ENCODE measurements at places on chromosomes 16 and 17. TPM values are rescaled to one million over a fixed set of nuclear protein-coding genes. Genes with fewer than 3 reads are reported as not detected.

TNFSF13 gene
- total RNA-seq = 4.0 TPM

SHBG gene
- 1.2 TPM for total RNA-seq

TOB1 gene
- total RNA-seq = 25.9 TPM

MYH4 gene
- total RNA-seq = not detected

PHKB gene
- 87.4 TPM for total RNA-seq

RDM1 gene
- total RNA-seq = 9.7 TPM

TEX14 gene
- not detected for total RNA-seq

SPATA22 gene
- not detected for total RNA-seq

MMP28 gene
- total RNA-seq = not detected

TBC1D16 gene
- total RNA-seq = 1.9 TPM

GRCh38 chr16:53297477-53297876 is 136.8 kb upstream of the RBL2 start:
- H3K4me1 ChIP-seq = no peaks in the 10 kb centered on the region
- peaks cover 65% of the 10 kb centered on the region for H3K36me3 ChIP-seq
- no peaks in the 10 kb centered on the region for H3K27me3 ChIP-seq
- DNase-seq = no peak
- no peak overlapping the region for H3K4me3 ChIP-seq
- H3K27ac ChIP-seq = no peak overlapping the region

GRCh38 chr17:7293816-7294613 is 424 bp downstream of the YBX2 start:
- no peak overlapping the region for H3K4me3 ChIP-seq
- H3K36me3 ChIP-seq = no peaks in the 10 kb centered on the region
- no peak overlapping the region for H3K27ac ChIP-seq

DNA sequence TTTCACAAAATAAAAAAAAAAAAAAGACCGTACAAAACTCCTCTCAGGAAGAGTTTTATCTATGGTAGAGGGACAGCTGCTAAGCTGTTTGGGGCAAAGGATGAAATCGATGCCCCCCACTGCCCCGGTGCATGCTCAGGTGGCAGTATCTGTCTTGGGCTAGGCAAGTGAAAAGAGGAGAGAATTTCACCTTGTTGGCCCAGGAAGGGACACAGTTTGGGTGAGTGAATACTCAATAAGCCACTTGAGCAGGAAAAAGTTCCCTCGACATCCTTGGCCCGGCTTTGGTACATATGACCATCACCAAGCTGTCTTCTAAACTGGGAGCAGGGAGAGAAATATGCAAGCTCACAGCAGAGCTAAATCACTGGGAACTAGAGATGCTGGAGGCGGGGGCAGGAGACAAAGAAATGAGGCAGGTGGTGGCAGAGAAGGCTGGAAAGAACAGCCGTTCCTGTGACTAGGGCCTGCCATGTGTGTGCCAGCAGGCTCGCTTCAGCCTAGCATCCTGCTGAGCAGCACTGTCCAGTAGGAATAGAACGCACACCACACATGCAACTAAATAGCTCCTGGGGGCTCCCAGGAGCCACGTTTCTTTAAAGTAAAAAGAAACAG is 8.2 kb upstream of the EIF1 start:
- H3K27ac ChIP-seq = no peak overlapping the region
- no peak overlapping the region for H3K4me3 ChIP-seq
- no peaks in the 10 kb centered on the region for H3K36me3 ChIP-seq
- H3K27me3 ChIP-seq = no peaks in the 10 kb centered on the region
- peaks cover 10% of the 10 kb centered on the region for H3K4me1 ChIP-seq

DNA sequence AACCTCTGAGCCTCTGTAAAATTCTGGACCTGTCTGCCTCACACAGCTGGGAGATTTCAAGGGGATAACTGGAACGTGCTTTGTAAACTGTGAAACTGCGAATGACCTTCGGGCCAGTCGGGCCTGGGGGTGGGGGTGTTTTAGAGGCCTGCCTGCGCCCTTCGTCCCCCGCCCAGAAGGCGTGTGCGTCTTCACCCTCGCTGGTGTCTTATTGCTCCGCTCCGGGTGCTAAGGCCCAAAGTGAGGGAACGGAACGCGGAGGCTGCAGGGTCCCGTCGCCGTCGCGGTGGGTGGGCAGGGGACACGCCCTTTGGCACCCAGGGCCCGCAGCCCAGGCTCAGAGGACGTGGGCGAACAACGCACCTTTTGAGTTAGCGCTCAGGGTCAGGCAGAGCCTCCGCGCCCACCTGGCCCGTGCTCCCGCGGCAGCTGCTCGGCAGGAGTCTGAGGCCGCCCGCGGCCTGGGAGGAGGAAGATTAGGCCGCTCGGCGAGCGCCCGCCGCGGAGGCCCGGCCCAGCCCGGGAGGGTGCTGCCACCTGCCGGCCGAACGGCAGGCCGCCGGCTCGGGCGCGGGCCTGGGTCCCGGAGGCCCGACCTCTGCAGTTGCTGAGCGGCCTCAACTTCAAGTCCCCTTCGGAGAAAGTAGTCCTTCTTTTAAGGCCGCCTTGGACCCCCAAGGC is 29.7 kb downstream of the DCAKD start:
- peak overlapping the region; percentile 65 for H3K27ac ChIP-seq
- peak overlapping the region; percentile 35 for H3K4me3 ChIP-seq
- no peaks in the 10 kb centered on the region for H3K36me3 ChIP-seq
- DNase-seq = peak; percentile 87

DNA sequence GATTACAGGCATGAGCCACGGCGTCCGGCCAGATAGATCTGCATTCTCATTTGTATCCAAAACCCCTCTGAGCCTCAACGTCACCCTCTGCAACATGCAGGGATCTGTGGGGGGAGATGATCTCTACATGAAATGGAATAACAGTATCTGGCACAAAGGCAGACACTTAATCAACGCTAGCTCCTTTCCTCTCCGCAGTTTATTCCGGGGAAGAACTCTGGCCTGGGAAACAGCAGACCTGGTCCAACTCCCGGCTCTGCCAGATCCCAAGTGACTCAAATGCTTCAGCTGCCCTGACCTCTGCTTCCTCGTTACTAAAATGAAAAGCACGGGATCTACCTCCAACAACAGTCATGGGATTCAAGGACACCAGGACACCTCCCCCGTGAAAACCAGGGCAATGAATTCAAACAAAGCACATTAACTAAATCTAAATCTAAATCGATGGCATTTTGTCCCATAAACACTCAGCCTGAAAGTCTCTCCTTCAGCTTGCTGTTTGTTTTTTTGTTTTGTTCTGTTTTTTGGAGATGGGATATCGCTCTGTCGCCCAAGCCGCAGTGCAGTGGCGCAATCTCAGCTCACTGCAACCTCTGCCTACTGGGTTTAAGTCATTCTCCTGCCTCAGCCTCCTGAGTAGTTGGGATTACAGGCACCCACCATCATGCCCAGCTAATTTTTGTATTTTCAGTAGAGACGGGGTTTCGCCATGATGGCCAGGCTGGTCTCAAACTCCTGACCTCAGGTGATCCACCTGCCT is 78.2 kb downstream of the NXN start:
- no peak overlapping the region for H3K4me3 ChIP-seq
- H3K27ac ChIP-seq = no peak overlapping the region
- no peaks in the 10 kb centered on the region for H3K27me3 ChIP-seq
- no peak for DNase-seq
- no peaks in the 10 kb centered on the region for H3K36me3 ChIP-seq
- no peaks in the 10 kb centered on the region for H3K4me1 ChIP-seq

GRCh38 chr17:50388728-50389127 is 8.6 kb downstream of the LRRC59 start:
- no peak overlapping the region for H3K4me3 ChIP-seq
- H3K4me1 ChIP-seq = peaks cover 24% of the 10 kb centered on the region
- H3K27me3 ChIP-seq = no peaks in the 10 kb centered on the region
- DNase-seq = no peak
- no peak overlapping the region for H3K27ac ChIP-seq

- H3K36me3 ChIP-seq = peaks cover 34% of the 10 kb centered on the region
- no peak for DNase-seq
- H3K27ac ChIP-seq = no peak overlapping the region
- no peaks in the 10 kb centered on the region for H3K27me3 ChIP-seq
- no peak overlapping the region for H3K4me3 ChIP-seq
Measured at GRCh38 chr17:67110619-67111018, 66.3 kb downstream of the CACNG1 start.

DNA sequence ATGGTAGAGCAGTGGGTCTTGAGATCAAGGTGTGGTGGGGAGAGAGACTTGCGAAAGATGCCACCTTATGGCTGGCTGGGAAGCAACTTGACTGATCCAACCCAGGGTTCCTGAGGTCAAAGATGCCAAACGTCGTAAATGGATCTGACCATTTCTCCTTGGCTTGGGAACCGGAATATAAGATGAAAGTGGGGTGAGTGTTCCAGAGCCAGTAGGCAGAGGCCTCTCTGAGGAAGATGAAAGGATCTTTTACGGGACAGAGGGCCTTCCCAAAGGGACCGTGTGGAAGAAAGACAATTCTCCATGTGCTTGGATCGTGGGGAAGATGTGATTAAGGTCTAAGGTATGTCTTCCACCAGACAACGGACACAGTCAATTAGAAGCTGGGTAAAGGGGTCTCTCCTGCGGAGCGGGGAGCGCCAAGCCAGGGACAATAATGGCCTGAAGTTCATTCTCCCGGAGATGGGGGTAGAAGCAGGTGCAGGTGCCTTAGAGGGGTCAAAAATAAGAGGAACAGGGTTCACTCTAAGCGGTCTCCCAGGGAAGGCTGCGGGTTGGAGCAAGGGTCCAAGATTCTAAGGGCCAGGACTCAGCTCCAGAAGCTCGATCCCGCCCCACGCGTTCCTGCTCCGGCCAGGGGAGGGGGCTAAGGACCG is 800 bp downstream of the FXR2 start:
- H3K36me3 ChIP-seq = peaks cover 11% of the 10 kb centered on the region
- peaks cover 28% of the 10 kb centered on the region for H3K4me1 ChIP-seq
- no peaks in the 10 kb centered on the region for H3K27me3 ChIP-seq
- DNase-seq = peak; percentile 48
- H3K4me3 ChIP-seq = peak overlapping the region; percentile 86

DNA sequence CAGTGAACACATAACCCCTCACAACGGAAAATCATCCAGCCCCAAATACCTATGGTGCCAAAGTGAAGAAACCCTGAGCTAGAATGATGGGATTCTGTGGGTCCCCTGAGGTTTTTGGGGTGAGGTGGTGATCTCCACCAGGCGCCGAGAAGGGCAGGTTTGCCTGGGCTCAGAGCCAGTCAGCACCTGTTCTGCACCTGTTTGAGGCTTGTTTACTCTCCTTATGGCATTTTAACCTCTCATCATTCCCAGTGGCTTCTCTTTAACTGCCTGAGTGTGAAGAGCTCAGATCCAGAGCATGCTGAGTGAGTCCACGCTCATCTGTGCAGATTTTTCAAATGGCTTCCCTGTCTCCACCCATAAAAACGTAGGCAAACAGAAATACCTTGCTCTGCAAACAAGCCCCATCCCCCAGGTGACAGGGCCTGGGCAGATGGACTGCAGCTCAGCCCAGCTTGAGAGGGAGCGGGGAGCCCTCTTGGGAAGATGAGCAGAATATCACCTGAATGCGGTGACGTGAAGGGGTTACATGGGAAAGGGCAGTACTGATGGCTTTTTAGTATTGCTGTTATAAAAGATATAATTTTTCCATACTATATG is 40.1 kb upstream of the CLEC19A start:
- H3K27ac ChIP-seq = no peak overlapping the region
- H3K27me3 ChIP-seq = no peaks in the 10 kb centered on the region

DNA sequence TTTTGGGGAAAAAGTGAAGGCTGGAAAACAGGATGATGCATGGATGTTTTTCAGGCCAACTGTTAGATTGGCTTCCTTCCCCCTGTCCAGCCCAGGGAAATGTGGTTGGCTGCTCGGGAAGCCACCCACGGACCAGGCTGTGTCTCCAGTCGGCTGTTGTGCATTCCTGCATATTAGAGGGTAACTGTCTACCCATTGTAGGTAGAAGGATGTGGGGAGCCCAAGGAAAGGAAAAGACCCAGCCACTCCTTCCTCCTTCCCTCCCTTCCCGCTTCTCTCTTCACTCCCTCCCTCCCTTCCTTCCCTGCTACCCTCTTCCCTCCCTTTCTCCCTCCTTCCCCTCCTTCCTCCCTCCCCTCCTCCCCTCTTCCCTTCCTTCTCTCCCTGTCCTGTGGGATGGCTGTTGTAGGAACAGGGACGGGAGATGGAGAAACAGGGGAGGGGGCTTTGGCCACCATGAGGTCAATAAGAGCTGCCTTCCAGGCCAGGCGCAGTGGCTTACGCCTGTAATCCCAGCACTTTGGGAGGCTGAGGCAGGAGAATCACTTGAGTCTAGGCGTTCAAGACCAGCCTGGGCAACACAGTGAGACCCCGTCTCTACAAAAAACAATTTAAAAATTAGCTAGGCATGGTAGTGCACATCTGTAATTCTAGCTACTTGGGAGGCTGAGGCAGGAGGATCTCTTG is 16.9 kb downstream of the SYT17 start:
- no peak overlapping the region for H3K4me3 ChIP-seq
- H3K4me1 ChIP-seq = no peaks in the 10 kb centered on the region
- DNase-seq = no peak
- no peaks in the 10 kb centered on the region for H3K27me3 ChIP-seq

- H3K27me3 ChIP-seq = no peaks in the 10 kb centered on the region
- no peak for DNase-seq
- H3K4me3 ChIP-seq = no peak overlapping the region
- no peak overlapping the region for H3K27ac ChIP-seq
- H3K4me1 ChIP-seq = no peaks in the 10 kb centered on the region
- no peaks in the 10 kb centered on the region for H3K36me3 ChIP-seq
Measured at GRCh38 chr16:88793251-88793954, 8.4 kb upstream of the PIEZO1 start.

DNA sequence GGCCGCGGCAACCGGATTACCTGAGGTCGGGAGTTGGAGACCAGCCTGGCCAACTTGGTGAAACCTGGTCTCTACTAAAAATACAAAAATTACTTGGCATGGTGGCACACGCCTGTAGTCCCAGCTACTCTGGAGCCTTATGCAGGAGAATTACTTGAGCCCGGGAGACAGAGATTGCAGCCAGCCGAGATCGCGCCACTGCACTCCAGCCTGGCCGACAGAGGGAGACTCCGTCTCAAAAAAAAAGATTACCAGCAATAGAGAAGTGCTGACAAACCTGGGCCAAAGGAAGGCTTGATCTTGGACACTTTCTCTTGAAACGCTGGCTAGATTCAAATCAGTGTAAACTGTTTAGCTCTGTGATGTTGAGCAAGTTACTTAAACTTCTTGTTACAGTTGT is 4.3 kb downstream of the MT1H start:
- 0 out of 2 replicates have a peak, but pooled peaks cover 2% of the 10 kb centered on the region for H3K27me3 ChIP-seq
- no peak overlapping the region for H3K4me3 ChIP-seq
- H3K4me1 ChIP-seq = peaks cover 23% of the 10 kb centered on the region
- peak; percentile 66 for DNase-seq

DNA sequence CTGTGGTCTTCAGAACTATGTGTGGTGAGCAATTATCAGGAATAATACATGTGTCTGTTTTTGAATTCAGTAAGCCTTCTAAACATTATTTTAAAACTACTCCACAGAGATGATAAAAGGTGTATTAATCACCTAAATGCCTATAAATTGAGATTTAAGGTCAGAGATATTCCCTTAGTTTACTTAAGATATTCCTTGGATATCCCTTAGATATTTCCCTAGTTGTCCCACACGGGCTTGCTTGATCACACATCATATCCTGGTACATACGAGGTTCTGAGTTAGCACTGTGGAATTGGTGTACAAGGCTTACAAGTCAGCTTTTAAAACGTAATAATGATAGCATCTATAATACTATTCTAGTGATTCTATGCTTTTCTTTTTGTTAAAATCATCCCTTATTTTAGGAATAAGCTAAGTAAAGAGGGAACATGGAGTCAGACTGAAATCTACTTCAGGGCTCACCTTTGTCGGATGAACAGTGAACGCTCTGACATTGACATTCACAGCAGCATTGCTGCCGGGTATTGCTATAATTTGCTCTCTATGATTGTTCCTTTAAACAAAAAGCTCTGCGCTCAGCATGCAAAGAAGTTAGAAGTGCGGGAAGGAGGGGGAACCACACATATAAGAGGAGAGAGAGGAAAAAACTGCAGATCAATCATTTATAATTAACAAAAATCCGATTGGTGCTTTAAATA is 136.5 kb downstream of the SKAP1 start:
- peaks cover 11% of the 10 kb centered on the region for H3K4me1 ChIP-seq
- DNase-seq = no peak
- H3K4me3 ChIP-seq = no peak overlapping the region
